ENCODE measurements at places on chromosomes 7 and 10.

GRCh38 chr10:121464517-121464916, 133.7 kb downstream of the FGFR2 start:
- DNase-seq = no peak

GRCh38 chr7:43021431-43021830, 89.3 kb downstream of the MRPL32 start:
- DNase-seq = no peak

DNA sequence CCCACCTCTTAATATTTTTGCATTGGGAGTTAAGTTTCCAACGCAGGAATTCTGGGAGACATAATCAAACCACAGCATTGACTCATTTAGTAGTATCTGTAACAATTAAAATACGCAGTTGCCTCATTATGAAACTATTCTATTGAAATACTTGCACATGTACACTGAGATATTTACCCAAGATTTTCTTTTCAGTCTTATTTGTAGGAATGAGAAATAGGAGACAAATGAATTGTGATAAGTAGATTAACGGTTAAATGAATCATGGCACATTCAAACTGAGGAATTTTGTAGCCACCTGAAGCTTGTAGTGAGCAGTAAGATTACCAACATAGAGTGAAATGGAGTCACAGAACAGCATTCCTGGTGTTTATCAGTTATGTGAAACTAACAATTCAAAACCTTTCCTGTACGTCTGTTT, 18.1 kb downstream of the RP9 start:
- DNase-seq = no peak

DNA sequence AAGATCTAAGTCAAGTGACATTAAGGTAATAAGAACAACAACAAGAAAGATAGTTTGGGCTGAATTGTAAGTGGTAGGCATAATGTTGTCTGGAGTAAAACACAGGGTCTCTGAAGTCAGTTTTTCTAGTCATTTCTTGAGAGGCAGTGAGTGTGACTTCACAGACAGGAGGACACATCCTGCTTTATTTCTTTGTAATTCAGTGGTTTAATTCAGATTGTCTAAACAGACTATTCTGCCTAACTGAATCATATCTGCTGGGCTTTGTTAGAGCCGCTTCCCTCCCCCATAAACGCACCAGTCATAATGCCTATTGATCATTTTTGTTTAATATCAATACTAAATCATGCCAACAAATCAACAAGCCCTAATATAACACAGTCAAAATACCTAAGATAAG, 46.8 kb downstream of the AGK start:
- DNase-seq = no peak

- DNase-seq = no peak
Observed at GRCh38 chr7:127151379-127151778, 101.4 kb downstream of the GRM8 start.

- no peak for DNase-seq
Observed at GRCh38 chr10:132689721-132690360, 96.1 kb downstream of the NKX6-2 start.

DNA sequence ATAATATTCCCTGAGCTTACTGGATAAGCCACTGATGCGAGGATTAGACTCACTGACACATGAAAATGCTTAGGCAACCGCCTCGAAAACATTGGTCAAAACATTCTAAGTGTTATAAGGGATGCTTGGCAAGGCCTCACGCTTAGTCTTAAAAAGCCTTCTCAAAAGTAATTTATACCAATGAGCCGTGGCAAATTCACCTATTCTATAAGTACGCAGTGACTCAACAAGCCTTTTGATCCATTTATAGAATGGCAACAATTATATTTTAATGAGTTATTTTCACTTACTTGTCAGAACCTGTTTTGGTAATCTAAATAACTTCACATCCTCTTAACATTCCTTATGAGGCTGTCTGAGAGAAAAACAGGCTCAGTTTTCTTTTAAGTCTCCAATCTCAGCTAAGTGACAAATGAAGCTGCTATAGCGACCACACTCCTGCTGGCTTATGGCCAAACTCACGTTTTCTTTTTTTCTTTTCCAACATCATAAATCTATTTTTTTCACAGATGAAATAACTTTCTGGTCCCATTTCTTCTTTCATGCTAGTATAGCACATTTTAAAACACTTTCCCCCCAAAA, 121.2 kb upstream of the AFAP1L2 start:
- no peak for DNase-seq

GRCh38 chr7:11831156-11831735, 752 bp downstream of the THSD7A start:
- DNase-seq = no peak

DNA sequence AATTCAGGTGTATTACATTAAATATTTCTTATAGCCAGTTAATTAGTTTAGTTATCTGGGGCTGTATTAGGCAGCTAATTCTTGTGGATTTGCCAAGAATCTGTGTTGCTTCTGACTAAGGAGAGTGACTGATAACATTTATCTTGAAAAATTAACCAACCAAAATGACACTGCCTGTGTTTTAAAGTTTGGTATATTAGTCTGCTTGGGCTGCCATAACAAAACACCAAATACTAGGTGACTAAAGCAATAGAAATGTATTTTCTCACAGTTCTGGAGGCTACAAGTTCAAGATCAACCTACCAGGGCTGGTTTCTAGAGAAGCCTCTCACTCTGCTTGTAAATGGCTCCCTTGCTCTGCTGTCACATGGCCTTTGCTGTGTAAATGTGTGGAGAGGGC, 12.9 kb downstream of the EXOC4 start:
- no peak for DNase-seq

DNA sequence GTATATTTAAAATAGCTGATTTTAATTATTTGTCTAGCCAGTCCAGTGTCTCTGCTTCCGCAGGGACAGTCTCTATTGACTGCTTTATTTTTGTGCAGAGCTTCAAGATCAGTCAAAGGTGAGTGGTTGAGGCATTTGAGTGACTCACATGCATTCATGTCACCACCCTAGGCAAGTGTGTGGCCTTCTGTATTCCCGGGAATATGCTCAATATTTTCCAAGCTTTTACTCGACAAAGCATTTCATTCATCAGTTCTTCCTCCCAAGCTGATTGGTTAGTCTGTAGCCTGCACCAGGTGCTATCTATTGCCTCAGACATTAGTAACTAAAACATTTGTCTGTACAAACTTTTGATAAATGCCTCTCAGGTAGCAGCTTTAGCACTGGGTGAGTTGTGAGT, 471.5 kb upstream of the NRG3 start:
- DNase-seq = no peak

DNA sequence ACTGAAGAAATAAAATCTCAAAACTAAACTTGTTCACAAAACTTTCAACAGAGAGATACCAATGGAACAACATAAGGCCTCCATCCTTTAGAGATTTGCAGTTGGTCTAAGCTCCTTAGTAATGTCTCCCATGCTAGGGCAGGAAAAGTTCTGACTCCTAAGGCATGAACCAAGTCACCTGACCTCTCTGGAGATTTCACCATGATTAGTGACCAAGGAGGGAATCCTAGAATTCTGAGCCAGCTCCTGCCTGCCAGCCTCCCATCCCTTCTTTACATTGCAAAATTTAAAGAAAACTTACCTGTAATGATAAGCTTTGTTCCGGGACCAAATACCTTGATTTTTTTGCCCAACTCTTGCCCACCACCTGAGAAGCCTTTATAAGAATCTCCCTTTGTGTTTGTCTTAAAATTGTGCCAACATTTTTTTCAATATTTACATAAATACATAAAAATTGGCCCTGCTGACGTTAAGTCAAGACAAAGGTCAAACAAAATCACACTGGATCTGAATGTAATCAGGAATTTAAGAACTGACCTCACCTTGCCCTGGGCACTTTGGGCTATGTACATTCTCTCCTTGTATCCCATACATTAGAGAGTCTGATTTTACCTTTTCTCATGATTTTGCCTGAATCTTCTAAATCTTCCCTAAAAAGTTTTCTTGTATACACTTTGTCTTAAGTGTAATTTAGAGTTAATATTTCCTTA, at the start of gene TARP:
TSS of gene TARP (minus strand) at position 351 of the 710 bp plus-strand sequence.
- DNase-seq = no peak

DNA sequence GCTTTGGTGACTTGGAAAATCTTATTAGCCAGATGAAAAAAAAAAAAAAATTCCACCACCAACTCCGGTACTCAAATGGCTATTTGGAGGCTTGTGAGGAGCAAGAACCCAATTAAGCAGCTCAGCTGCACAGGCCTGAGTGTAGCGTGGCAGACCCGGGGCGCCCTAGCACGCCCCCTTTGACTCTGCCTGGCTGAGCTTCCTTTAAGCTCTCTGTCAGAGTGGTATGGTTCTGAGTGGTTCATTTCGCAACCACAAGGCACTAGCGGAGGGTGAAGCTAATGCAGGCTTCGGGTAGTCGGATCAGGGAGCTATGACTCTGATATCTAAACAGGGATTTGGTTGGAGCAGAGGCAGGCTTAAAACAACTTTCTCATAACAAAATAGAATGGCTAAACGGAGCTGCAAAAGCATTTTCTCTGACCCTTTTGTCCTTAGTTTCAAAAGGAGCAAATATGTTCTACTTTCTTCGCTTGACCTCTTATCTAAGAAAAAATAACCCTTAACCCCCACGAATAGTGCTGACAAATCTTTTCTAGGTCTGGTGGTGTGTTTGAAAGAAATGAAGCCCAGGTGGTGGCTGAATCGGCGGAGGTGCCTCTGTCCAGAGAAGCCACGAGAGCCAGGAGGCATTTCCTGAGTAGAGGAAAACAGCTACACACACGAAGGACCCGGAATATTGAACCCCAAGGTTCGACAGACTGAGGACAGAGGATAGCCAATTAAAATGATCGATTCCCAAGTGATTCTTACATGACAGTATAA, 285.4 kb upstream of the GLI3 start:
- DNase-seq = no peak

- no peak for DNase-seq
Observed at GRCh38 chr10:122457934-122458333, 3.4 kb upstream of the HTRA1 start.

DNA sequence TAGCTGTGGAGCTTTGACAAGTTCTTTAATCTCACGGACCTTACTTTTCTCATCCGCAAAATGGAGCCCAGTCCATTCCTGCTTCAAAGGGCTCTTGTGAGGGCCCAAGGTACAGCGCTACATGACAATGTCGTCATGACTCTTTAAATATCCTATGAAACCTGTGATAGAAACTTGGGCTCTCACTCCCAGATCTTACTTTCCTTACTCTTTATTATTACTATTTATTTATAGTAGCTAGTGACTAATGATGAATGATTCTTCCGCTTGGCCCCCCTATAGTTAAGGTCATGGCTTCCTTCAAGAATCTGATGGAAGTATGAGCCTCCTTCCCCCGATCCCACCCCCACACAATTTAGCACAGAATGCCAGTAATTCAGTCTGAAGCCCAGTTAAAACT, 41.9 kb downstream of the RBM20 start:
- DNase-seq = no peak

DNA sequence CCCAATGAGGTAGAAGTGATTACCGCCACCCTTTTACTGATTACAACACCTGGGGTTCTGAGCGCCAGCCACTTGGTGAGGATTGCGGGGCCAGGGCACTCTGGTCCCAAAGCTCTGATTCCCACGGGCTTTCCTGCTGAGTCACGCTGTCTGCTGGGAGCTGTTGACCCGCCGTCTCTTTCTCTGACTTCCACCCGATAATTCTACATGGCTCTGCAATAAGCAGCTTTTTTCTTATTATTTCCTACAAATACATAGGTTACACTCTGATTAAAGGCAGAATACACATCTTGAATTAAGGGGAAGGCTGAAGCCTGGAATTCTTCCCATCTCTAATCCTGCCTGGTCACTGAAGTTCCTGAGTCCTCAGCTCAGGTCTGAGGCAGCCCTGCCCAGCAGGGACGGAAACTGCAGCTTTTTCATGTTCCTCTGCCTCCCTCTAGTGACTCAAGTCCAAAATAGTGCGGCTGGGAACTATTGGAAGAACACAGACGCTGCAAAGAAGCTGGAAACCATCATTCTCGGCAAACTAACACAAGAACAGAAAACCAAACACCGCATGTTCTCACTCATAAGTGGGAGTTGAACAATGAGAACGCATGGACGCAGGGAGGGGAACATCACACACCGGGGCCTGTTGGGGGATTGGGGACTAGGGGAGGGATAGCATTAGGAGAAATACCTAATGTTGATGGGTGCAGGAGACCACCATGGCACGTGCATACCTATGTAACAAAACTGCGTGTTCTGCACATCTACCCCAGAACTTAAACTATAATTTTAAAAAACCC, 178.3 kb downstream of the PRKCQ start:
- no peak for DNase-seq

DNA sequence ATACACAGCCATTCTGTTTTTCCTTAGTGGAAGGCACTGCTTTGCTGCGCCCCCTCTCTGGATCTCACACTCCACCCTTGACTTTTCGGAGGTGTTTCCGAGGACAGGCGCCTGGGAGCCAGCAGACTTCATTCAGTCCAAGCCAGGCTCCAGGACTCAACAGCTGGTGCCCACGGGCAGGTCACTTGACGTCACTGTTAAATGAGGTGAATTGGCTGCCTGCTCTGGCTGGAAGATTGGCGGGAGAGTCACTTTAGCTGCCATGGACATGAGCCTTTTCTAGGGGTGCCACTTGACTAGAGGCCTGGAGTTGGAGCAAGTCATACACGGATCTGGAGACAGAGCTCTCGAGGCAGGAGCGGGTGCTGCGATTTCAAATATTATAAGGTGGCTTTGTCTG, 3.2 kb downstream of the HTRA1 start:
- DNase-seq = no peak

DNA sequence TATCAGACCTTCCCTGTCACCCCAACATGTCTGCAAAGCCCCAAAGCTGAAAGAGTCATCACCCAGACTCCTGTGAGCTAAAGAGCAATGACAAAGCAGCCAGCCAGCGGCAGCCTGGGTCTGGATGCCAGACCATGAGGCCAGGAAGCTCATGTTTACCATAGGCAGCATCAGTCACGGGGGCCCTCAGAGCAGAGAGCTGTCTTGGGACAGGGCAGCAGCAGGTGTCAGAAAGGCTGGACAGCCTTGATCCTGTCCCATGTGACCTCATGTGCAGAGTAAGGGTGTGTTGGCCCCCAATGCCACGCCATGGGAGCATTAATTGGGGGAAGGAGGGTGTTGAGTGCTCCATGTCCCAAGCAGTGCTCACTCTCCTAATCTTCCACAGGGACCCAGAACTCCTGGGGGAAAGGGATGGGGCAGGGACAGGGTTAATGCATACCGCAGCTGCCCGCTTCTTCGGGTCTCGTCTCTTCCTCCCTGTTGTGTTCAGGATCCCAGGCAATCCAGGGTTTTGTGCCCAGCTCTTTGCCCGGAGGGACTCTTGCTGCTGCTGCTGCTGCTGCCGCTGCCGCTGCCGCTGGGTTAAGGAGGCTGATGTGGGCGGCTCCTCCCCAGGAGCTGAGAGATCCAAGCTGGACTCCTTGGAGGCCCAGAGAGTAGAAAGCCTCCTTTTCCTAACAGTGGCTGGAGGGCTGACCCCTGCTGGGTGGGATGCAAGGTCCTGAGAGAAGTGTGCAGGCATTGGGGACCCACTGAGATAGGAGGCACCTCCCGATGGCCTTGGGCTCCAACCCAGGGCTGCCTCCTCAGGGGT, 7.1 kb downstream of the CCDC201 start:
- no peak for DNase-seq

- no peak for DNase-seq
Observed at GRCh38 chr10:1240341-1240775, 184.2 kb downstream of the WDR37 start.
